ENCODE measurements at places on chromosomes 11 and 22. TPM values are rescaled to one million over a fixed set of nuclear protein-coding genes. Genes with fewer than 3 reads are reported as not detected.

Gene PPP6R2
- 63.4 TPM for total RNA-seq

Gene CCDC15
- 1.6 TPM for total RNA-seq

Gene FGF19
- not detected for total RNA-seq

Gene C22orf31
- total RNA-seq = not detected

Gene HORMAD2
- not detected for total RNA-seq

Gene OR10D3
- total RNA-seq = not detected

Gene HEPHL1
- not detected for total RNA-seq

Gene NEFH
- 0.63 TPM for total RNA-seq

Gene CYP2D6
- total RNA-seq = 0.19 TPM

Gene ZFTA
- 21.8 TPM for total RNA-seq

Gene SAA2
- total RNA-seq = not detected

Gene ISX
- not detected for total RNA-seq

Gene ABTB2
- 3.7 TPM for total RNA-seq
